Stimulated activated CD4-positive, alpha-beta T cell treated with anti-CD3 and anti-CD28 coated beads, Interleukin-1b, Interleukin-23, amount 100 ng/mL, for 1 hour (primary cell): ENCODE measurements at places on chromosomes 11 and 22.

DNA sequence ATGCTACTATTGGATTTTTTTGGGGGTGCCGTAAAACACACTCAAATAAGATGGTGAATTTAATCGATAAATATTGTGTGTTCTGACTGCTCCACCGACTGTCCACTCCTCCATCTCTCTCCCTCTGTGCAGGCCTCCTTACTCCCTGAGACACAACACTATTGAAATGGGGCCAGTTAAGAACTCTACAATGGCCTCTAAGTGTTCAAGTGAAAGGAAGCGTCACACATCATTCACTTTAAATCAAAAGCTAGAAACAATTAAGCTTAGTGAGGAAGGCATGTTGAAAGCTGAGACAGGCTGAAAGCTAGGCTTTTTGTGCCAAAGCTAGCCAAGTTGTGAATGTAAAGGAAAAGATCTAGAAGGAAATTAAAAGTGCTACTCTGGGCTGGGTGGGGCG is 156.7 kb downstream of the CTTN start:
- no peak for DNase-seq

GRCh38 chr11:64241491-64242374 is 838 bp downstream of the FKBP2 start:
- DNase-seq, result peak; percentile 100

DNA sequence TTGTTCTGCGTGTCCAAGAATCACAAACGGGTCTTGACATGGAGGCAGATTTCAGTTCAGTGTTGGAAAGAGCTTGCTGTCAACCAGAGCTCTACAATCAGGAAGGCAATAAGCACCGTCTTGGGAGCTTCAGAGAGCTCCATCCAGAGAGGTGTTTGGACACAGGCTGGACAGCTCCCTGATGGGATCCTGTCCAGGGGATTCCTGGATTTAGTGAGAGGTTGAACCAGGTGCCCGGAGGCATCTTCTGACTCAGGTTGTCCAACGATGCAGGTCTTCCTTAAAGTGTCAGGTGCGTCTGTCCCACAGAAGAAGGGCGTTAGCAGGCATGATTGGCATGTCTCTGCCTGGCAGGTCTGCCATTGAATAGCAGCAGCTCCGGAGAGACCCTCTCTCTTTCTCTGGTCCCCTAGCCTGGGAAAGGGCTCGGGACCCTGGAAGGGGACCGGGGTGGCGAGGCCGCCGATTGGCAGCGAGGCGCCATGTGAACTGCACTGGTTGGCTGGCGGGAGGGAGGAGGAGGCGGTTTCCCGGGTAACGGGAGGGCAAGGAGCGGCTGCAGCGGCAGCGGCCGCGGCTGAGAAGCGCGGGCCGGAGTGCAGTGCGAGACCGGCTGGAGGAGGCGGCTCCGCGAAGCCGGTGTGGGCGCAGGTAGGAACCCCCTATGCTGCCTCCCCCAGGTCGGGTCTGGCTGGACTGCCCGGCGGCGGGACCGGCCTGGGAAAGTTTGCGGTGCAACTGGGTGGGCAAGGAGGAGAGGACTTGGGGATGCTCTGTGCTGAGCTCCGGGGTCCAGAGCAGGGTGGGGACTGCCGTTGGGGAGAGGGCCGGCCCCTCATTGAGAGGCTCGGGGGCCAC is 104.1 kb upstream of the E2F8 start:
- DNase-seq, result no peak

GRCh38 chr11:75238595-75239440 is 1.8 kb upstream of the TPBGL start:
- DNase-seq, result no peak

DNA sequence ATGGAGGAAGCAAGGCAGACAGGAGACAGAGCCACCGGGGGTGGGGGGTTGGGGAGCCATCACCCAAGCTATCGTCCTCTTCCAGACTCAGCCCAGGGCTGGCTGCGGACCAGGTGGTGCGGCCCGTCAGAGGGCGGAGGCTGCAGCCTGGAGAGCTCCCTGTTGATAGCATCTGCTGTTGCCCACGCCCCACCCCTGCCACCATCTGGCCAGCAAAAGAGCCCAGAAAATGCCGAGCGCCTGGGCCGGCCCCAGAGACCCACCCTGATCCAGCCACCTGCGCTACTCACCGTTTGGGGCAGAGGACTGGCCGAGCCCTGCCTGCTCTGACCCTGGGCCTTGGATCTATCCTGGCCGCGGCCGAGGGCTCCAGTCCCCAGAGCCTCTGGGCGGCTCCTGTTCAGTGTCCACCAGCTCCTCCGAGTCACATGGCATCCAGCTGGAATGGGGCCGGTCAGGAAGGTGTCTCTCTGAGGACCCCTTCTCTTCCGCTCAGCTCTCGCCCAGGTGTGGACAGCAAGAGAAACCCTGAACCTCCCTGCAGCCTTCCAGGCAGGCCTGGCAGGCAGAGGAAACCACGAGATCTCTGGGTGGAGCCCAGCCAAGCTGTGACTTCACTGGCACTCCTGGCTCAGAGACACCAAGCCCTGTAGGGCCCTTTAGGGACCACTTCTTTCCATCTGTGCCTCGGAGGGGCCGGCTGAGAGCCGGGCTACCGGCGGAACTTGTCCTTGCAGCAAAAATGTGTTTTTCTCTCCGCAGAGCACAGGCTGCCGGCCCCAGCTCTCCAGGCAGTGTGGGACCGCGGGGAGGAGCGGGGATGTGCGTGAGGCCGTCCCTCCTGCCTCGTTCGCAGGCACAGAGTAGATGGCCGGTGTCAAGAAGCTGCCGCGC is at the start of gene MRGPRE:
Gene MRGPRE, minus strand, starts transcription at position 567 of the 894 bp plus-strand sequence. CDS start 3,618 bp downstream, outside the sequence.
- DNase-seq, result no peak

DNA sequence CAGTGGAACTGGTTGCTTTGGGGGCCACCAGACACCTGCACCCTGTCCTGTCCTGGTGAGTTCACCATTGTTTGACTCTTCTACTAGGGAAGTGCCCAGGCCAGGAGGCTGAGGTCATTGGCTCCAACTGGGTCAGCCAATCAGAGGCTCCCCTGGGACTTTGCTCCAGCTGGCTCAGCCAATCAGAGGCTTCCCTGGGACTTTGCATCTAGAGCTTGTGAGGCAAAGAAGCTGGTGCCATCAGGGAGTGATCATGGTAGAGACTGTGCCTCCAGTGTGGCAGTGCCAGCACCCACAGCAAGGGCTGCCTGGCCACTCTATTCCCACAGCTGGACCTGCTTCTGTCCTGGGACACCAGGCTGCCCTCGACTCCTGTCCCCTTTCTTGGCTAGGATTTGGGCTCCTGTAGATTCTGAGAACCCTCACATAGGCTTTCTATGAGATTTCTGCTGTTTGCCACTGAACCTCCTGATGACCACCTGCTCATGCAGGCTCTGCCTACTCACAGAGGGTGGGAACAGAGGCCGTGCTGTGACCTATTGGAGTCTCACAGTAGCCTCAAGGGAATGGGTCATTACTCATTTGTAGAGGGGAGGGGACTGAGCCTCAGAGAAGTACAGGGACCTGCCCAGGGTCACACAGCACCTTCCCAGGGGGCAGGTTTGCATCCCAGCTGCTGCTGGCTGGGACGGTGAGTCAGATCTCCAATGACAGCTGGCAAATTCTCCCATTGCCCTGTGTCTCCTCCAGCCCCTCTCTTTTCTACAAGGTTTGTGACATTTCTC is 59.2 kb upstream of the SHISAL1 start:
- DNase-seq, result no peak

- no peak for DNase-seq
Measured at GRCh38 chr11:32440312-32440908, 5.1 kb upstream of the WT1 start.
